CD8-positive, alpha-beta T cell (primary cell): ENCODE measurements at places on chromosomes 11 and 22.

GRCh38 chr22:19828035-19828401 is 26.7 kb downstream of the GNB1L start:
- no peak for DNase-seq

GRCh38 chr11:61683961-61684869 is 4.0 kb downstream of the DAGLA start:
- DNase-seq = peak; percentile 18

DNA sequence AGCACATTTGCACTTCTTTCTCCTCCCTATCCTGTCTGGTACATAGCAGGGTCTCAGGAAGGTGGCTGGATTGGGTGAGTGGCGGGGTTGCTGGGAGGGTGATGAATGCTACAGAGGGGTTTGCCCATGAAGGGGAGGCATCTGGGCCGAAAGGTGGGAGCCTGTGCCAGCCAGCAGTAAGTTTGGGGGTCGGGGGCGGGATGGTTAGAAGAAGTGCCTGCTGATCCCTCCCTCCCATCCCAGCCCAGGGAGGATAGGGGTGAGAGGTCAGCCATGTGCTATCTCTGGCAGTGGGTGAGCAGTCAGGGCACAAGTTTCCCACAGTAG is 2.8 kb downstream of the CD82 start:
- no peak for DNase-seq

GRCh38 chr11:97963528-97964331 is 1057.0 kb upstream of the CNTN5 start:
- no peak for DNase-seq

DNA sequence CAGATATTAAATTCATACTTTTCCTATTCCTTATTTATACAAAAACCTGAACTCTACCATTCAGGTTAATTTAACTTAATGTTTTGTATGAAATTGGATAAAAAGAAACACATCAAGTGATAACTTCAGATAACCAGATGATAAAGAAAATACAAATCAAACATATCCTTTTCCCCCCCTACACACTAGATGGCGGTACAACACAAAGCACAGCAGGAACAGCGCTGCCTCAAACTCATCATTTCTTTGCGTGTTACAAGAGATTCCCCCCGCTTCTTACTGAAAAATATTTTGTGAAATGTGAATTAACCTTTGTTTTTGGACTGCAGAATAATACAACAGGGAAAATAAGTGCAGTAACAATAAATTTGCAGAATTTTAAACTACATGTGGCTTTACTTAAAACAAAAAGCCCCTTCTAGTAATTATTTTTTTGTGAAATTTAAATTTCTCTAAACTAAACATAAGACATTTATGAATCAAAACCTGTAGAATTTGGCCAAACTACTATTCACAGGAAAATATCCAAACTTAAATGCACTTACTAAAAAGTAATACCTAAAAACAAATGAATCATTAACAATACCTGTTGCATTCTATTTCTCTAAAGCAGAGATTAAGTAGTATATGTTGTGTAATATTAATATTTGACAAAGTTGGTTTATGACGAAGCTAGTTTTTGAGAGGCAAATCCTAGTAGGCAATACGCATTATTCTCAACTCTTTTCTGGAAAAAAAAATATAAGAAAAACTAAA is 74.4 kb downstream of the ARHGAP32 start:
- DNase-seq = peak; percentile 39

DNA sequence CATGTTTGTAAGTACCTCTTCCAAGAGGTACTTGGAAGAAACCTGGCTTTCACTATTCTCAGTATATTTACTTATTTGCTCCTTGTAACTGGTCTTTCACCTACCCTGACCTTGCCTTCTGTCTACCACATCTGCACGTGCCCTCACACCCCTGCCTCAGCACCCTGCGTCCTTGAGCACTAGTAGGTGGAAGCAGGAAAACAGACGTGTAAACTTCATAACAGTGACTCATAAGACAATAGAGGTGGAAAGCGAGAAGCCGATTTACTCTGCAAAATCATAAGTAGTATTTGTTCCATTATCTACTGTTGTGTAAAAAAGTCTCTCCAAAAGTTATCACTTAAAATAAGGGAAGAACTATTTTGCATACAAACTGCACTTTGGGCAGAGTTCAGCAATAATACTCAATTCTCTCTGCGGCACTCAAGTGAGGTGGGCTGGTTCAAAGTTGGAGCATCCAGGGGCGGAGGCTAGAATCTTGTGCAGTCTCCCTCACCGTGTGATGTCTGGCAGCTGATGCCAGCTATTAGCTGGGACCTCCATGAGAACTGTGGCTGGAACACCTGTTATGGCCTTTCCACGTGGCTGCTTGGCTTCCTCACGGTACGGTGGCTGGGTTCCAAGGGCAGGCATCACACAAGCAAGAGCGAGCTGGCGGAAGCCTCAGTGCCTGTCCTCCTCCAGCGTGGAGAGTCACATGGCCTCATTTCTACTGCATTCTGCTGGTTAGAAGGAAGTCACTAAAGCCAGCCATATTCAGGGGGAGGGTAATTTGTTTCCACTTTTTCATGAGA is 30.4 kb downstream of the PACS1 start:
- DNase-seq = peak; percentile 52

- DNase-seq = no peak
Measured at GRCh38 chr22:35377735-35378134, 3.2 kb upstream of the HMOX1 start.

- no peak for DNase-seq
Measured at GRCh38 chr11:47366020-47366490, 12.3 kb downstream of the SPI1 start.

DNA sequence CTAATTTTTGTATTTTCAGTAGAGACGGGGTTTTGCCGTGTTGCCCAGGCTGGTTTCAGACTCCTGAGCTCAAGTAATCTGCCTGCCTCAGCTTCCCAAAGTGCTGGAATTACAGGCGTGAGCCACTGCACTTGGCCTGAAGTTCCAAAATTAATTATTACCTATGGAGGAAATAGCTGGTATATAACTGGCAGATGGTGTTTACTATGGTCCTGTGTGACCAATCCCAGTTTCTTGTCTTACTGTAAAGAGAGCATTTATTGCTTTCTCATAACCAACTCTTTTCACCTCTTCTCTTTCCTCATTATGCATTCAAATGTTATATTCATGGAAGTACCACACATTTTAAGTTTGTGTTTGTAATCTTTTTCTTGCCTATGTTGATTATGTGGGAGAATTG is 24.2 kb upstream of the ACAT1 start:
- no peak for DNase-seq

DNA sequence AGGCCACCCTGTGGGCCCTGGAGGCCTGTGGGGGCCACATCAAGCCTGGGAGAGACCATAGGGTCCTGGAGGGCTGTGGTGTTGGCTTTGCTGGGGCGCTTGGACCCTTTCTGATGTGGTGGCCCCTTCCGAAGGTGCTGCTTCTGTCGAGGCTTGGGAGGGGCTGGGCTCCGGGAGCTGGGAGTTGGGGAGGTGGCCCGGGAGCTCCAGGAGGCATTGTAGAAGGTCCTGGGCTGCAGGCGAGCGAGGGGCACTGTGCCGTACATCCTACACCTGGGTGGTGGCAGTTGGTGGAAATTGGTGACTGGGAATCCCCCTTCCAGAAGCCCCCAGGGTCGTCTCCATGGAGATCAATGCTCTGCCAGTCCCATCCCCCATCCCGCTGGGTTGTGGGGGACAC is 2.6 kb downstream of the PLA2G3 start:
- no peak for DNase-seq

- no peak for DNase-seq
Measured at GRCh38 chr22:23066200-23067022, 3.9 kb upstream of the GNAZ start.

- DNase-seq = no peak
Measured at GRCh38 chr11:35712533-35712932, 50.0 kb downstream of the TRIM44 start.

DNA sequence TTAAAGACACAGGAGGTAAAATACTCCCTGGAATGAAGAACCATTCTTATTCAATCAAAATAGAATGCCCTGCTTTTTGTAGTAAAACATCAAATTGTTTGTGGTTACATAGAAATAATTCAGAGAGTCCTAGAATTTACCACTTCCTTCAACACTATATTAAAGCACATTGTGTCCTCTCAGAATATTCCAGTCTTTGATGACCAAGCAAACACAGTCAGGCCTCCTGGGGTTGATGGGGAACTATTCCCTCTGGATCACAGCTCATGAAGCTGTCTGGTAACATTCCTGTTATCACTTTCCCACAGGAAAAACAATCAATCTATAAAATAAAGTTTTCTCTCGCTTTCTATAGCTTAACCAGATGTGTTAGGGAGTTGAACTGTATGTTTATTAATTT is 389.3 kb downstream of the KCNA4 start:
- DNase-seq = no peak

DNA sequence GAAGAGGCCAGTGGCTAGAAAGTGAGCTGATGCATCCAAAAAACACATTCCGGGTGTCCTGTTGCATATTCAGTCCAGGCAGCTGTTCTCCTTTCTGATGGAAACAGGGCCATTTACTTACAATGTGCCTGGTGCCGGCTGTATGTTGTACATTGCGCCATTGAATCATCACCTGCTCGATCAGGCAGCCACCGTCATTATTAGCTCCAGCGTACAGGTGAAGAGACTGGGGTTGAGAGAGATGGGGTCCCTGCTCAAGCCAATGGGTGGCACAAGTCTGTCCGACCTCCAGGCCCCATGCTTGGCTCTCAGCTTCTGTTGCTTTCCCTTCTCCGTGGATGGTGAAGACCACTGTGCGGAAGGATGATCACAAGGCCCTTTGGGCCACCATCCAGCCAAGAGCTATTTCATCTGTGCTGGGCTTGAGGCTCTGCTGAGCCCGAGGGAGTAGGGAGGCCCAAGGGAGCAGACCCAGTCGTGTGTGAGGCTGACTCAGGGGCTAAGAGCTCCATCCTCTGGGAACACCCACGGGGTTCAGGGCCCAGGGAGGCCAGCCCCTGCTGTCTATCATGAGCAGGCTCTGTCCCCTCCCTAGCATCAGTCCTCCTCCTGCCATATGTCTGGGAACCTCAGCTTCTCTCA is 20.7 kb upstream of the EMID1 start:
- no peak for DNase-seq

- no peak for DNase-seq
Measured at GRCh38 chr22:21104126-21104691, 58.5 kb downstream of the LRRC74B start.

GRCh38 chr11:75582895-75583717 is 21.1 kb downstream of the SERPINH1 start:
- DNase-seq = no peak
